NCI-H2227 treated with DMSO at 0.1 percent for 48 hours (cell line): ENCODE measurements at places on chromosomes 3 and 15.

DNA sequence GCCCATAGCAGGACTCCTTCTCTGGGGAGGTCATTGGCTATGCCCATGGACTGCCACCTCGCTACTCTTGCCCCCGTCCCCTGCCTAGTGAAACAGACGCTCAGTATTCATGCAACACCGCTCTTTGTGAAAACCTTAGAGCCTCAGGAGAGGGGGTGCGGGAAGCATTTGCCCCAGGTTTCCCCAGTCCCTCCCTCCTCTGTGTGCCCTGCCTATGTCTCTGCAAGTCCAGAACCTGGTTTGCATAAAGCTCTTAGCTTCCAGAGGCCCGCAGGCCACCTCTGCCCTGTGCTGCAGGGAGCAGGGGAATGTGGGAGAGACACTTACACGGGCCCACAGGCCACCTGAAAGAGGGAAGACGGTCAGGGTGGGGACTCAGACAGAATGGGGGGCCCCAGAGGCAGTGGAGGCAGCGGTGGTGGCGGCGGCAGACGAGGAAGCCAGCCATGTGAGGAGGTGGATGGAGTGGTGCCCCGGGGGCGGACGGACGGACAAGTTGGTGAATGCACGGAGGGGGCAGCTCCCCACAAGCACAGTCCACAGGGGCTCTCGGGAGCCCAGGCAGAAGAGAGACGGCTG lies 33.8 kb upstream of the CTSH start:
- DNase-seq: no peak

- no peak for DNase-seq
Observed at GRCh38 chr15:68594533-68595259, 15.9 kb downstream of the CORO2B start.

DNA sequence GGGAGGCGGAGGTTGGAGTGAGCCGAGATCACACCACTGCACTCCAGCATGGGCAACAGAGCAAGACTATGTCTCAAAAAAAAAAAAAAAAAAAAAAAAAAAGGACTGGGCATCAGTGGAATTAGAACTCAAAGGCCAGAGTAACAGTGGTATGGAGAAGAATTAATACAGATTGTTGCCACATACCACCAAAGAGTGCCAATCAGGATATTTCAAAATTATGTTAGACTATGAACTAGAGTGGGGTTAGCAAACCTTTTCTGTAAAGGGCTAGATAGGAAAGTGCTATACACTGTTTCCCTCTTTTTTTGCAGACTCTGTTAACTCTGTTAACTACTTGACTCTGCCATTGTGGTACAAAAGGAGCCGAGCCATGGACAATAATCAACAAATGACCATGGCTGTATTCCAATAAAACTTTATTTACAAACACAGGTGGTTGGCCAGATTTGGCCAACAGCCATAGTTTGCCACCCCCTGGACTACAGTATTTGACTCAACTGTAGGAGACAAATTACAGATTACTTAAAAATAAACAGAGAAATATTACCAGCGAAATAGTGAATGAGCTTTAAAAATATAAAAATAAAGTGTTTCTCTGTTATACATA lies 28.6 kb downstream of the DPH3 start:
- DNase-seq: no peak

GRCh38 chr3:112644453-112644852 lies 3.5 kb upstream of the CCDC80 start:
- DNase-seq: no peak

GRCh38 chr3:107235193-107235927 lies 141.9 kb upstream of the CCDC54 start:
- DNase-seq: no peak

DNA sequence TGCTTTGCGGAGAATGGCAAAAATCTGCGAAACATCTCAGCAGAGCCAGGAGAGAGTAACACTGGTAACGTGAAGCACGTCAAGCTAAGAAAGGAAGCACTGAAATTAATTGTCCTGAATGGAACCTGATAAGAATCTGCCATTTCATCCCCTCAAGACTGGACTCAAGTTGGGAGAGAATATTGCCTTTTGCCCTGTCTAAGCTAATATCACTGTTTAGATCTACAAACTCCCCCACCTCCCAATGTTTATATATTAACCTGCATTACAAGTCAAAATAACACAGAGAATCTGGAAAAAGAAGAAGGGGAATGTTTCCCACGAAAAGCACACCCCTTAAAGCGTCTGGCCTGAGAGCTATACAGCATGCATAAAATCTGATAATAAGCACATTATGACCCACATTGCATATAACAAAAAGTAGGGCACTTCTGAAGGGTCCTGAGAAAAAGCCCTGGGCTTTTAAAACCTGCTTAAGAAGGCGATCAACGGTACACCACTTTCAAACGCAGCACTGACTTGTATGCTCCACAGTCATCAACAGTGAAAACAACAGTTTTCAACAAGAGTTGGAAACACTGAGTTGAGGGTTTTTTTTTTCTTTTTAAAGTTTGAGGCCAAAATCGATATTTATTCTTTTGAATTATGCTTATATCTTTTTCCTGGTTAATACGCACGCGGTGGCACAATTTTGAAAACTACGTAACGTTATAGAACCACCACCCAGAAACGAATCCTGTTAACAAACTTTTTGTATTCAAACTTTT lies 1.4 kb upstream of the KAT2B start:
- no peak for DNase-seq

- no peak for DNase-seq
Observed at GRCh38 chr15:98195796-98196195, 235.3 kb downstream of the ARRDC4 start.

- peak; percentile 31 for DNase-seq
Observed at GRCh38 chr3:149969110-149969939, 1.4 kb downstream of the PFN2 start.

DNA sequence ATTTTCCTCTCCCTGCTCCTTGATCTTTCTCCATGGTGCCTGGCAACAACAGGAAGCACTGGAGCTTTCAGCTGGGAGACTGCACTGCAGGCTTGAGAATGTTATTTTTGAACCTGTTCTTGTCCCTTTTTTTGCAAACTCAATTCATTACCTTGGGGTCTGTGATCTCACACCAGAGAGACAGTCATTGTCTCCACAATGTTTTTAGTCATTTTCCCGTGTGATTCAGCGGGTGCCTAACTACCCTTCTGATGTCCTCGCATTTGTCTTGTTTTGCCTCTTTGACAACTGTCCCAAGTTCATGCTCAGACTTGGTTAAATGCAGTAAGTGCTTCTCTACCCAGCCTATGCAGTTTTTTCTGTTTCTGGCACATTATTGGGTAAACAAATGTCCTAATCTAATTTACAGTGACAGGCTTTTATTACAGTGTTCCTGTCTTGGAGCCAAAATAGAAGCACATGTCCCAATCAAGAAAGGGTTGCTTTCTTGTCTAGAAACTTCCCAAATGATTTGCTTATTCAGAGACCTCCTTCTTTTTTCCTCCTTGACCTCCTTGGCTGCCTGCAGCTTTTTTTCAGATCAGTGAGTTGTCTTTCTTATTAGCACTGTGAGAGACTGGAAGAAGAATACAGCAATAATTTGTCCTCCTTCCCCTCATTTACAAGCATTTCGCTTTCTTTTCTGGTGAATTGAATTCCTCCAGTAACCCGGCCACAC lies 162.4 kb downstream of the NSUN3 start:
- DNase-seq: no peak

DNA sequence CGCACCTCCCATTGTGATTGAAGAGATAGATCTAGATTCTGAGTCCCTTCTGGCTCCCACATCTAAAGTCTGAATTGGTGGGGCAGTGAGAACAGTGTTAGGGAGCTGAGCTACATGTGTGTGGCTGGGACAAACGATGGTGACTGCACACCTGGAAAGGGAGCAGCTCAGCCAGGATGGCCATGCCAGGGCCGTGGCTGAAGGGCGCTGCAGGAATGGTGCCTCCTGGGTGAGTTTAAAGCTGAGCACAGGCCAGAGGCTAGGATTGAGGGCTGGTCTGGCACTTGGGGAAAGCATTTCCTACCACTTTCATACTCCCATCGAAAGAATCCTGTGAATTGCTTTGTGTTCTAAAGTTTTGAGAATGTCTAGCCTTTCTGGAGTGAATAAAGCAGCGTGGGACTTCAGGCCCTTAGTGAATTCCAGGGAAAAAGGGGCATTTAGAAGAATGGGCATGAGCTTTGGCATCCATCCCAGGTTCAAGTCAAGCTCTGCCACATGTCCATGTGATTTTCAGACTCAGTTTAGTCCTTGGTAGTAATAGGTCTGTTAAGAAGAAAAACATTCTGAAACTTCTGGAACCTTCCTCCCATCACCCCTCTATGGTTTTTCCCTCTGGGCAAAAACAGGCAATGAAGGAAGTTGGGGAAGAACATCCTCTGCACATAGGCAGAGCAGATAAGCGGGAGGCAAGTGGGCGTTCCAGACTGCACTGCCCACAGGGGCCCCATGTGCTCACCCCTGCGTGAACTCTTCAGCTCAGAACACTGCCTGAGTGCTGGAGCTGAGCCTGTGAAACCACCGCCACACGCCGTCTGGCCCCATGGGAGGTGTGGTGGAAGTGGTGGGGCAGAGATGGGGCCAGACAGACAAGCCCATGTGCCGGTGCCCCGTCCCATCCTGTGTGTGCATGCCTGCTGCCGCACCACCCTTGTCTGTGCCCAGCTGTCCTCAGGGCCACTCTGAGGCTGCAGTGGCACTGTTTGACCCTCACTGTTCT lies 12.9 kb upstream of the CPNE9 start:
- DNase-seq: no peak

DNA sequence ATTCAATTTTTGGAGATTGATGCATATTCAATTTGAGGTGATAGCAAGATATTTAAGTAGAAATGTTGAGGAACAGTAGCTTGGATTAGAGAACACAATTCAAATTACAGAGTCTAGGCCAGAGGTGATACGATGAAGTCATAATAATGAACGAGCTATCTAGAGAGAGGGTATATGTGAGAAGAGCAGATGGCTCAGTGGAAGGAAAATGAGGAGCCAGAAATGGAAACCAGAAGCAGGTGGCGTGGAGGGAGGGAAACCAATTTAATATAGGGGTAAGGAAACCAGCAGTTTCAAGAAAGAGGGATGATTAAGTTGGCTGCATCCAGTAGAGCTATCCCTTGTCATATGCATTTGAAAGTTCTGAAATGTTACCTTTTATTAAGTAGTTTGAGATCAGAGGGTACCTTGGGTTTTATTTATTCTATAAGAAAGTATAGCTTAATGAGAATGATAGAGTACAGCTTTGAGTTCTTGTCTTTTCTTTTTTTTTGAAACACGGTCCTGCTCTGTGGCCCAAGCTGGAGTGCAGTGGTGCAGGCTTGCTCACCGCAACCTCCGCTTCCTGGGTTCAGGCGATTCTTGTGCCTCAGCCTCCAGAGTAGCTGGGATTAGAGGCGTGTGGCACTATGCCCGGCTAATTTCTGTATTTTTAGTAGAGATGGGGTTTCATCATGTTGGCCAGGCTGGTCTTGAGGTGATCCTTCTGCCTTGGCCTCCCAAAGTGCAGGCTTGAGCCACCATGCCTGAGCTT lies 22.1 kb downstream of the NCK1 start:
- DNase-seq: peak; percentile 41

GRCh38 chr15:48842501-48842900 lies 31.6 kb upstream of the CEP152 start:
- no peak for DNase-seq

DNA sequence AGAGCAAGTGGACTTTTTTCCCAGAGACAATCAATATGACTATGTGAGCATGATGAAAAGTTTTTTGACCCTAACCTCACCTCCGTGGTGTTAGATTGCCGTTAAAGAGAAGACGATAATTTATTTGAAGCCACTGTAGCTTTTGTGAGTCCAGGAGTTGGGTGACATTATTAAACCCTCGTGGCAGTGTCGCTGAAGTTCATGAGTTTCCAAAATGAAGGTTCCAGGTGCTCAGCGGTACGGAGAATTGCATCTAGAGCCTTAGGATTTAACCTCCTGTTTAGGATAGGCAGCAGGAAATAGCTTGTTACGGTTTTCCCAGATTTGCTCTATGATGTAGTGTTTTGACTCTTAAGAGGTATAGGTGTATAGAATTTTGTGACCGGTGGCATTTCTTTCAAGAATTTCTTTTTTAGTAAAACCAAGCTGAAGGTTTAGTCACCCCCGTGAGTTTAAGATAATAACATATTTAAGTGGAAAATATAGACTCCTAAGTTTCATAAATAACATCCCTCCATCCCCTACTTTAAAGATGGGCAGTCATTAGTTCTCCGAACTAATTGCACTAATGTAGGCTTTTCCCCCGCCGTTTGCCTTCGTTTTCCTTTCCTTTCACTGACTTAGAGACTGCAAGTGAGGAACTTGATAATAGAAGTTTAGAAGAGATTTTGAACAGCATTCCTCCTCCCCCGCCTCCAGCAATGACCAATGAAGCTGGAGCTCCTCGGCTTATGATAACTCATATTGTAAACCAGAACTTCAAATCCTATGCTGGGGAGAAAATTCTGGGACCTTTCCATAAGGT lies 2.0 kb downstream of the SMC4 start:
- peak; percentile 20 for DNase-seq

GRCh38 chr15:40293905-40294895 lies 11.3 kb upstream of the ANKRD63 start:
- no peak for DNase-seq

DNA sequence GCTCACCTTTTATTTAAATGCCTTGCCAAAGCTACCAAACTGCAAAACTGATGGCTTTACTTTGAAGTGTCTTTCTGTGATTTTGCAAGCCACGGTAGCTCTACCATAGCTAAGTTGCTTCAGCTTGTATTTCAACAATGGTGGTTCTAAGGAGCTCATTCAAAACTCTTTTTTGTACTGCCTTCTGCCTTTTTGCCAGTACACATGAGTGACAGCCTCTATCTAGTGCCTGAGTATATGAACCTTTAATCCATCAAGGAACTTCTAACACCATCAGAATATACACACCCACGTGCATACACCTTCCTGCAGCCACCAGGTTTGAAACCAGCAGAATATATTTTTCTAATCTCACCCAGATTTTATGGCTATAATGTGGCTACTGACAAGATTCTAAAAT lies 10.4 kb upstream of the NR2F2 start:
- DNase-seq: no peak

- DNase-seq: no peak
Observed at GRCh38 chr3:126476166-126477060, 722 bp upstream of the ZXDC start.

DNA sequence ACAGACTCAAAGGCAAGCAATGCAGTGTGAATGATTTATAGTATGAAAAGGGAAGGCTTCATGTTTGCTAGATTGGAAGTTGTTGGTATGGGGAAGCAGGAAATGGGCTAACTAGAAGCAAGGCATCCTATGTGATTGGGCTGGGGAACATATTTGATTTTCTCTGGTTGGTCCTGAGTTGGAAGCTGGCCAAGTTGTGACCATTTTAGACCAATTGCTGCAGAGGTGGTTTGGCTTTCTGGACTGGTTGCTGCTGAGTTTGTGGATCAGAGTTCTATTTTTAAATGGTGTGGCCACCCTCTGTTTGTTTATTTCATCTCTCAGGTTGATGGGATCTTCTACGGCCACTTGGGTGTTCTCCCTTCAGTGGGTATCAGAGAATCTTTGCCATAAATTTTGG lies 39.7 kb downstream of the NUDT16 start:
- no peak for DNase-seq

DNA sequence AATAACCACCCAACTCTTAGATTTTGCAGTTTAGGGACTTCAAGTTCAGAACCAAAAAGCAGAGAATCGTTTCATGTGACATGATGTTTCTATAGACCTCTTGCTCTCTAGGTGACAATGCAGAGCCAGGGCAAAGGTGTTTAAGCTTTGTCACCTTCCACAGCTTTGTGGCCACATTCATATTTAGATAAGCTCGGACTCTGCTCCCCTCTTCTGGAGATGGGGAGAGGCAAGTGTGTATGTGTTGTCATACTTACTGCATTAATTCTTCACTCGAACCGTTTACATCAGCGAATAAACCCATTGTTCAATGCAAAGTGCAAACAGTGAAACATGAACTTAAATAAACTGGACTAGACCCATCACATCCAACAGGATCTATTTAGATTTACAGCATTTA lies 33.2 kb downstream of the ST3GAL6 start:
- DNase-seq: no peak

GRCh38 chr3:56921573-56922453 lies 120.1 kb upstream of the ARHGEF3 start:
- no peak for DNase-seq
